CD8-positive, alpha-beta T cell (primary cell): ENCODE measurements at places on chromosomes 3 and 15.

DNA sequence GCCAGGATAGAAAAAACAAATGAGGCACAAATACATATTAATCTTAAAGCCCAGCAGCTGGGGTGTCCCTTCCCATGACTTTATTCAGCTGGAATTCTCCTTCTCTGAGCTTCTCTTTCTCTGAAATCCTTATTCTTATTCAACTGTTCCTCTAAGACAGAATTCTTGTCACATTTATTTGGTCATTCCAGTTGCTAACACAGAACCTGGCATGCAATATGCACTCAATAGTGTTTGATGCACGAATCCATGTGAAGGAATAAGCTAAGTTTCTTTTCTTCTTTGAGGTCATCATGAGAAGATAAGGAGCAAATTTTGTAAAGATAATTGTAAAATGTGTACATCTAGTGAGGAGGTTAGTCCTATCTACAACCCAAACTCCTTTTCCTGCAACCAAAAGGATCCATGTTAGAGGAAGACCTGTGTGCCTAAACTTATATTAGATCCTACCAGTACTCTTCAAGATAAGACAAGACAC is 154.2 kb upstream of the KCNMB2 start:
- no peak for DNase-seq

- DNase-seq = no peak
Observed at GRCh38 chr3:14123308-14124222, 1.1 kb downstream of the CHCHD4 start.

DNA sequence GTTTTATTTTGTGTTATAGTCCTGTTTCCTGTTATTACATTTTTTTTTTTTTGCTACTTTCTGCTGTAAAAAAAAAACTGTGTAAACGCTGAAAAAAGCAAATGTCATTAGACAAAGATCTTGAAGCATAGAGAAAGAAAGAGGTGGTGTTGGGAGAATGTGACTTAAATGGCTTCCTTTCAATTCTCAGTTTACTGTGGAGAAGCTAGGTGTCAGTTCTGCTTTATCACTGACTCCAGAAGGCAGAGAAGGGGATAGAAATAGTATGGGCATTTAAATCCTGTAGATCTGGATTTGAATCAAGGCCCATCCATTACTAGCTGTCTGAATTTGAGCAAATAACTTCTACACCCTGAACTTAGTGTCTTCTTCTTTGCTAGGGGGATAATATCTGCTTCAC is 23.0 kb downstream of the PPM1L start:
- no peak for DNase-seq

DNA sequence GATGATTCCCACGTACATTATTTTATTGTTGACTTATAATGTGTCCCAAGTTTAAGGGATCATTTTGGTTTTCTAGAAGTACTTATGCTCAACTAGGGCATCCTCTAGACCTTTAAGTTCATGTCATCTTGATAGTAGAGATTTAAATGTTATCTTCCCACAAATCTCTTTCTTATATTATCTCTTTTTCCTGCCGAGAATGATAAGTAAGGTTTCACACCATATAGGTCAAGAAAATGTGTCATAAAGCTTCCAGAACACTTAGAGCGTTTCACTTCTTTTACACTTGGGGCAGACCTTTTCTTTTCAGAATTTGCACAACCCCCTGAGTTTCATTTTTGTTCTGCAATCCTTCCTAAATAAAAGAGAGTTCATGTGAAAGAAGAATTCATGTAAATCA is 142.0 kb upstream of the CBLB start:
- no peak for DNase-seq

GRCh38 chr3:134075846-134076245 is 46.1 kb upstream of the SLCO2A1 start:
- DNase-seq = no peak

- no peak for DNase-seq
Observed at GRCh38 chr3:132654190-132654589, 5.4 kb downstream of the ACAD11 start.

DNA sequence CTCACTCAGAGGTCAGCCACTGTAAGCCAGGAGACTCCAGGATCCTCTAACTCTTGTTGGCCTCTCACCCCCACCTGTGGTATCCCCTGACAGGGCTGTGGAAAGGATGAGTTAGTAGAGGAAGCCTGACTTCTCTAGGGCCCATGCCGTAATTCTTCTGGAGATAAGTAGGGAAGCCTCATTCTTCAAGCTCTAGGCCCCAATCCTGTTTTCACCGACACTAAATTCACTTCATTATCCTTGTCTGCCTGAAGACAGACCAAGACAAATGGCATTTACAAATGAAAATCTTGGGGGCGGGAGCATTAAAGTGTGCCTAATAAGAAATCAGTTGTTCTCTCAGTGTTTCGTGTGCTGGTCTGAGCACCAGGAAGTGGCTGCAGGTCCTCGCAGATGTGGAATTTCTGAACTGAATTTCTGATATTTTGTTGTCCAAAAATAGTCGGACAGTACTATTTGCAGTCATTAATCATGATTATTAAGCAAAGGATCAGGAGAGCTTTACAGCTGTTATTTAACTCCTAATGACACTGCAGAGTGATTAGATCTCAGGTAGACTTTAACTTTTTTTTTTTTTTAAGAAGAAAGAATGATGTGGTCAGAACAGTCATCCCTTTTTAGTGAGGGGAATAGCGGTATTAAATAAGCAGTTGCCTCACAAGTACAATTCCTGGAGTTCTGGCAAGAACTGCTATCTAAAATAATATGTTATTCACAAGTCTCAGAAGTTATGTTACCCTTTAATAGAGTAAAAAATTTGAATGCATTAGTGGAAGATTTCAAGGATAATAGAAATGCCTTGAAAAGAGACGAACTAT is 58.4 kb downstream of the RBMS3 start:
- DNase-seq = no peak

DNA sequence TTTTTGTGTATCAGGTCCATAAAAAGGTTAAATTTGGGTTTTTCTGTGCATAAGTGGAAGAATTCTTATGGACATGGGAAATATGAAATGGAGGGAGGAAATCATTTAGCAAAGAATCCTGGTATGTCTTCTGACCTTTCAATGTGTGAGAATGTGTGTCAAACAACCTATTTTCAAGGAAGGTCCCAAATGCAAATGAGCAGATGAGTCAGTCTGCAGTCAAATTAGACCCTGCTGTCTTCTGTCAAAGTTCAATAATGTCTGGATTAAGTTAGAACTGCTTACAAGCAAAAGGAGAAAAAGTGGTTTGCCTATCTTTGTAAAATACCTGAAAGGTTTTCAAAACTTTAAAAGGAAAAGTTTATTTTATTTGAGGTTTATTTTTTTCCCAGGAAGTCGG is 15.3 kb downstream of the FBN1 start:
- DNase-seq = no peak

- no peak for DNase-seq
Observed at GRCh38 chr15:69603369-69604071, 150.9 kb downstream of the RPLP1 start.

DNA sequence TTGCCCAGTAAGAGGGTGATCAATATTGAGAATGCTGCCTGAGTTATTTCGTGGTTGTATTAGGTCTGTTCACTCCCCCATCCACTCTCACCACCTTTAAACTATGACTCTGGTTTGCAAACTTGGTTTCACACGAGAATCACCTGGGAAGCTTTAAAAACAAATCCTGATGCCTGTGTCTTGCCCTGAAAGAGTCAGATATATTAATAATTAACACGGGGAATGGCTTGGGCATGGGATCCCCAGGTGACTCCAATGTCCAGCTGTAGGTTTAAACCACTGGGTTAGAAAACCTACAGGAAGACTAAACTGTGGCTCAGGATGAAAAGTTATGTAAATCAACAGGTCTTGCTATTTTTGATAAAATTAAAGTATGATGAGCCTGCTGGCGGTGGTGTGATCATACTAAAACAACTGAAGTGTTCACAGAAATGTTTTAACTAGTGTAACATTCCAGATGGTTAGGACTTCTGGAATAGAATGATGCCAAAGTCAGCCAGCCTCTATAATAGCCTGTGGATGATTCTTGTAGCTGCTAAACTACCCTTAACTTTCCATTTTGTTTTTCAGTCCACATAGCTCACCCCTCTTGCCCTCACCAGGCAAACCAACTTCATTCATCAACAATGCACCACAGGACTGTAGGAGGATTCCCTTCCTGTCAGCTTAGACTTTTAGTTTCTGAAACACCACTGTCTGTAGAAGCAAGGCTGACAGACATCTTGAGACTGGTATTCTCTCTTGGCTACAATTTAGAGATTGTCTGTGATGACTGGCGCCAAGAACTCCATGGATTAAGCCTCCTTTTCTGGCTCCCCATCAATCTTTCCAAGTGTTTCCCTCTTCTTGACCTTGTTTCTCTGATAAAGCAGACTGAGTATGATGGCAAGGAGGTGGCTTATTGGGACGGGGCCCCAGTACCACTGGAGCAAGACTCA is 119.1 kb upstream of the ADAMTS9 start:
- no peak for DNase-seq

GRCh38 chr3:106276151-106276550 is 407.3 kb upstream of the CBLB start:
- DNase-seq = no peak

DNA sequence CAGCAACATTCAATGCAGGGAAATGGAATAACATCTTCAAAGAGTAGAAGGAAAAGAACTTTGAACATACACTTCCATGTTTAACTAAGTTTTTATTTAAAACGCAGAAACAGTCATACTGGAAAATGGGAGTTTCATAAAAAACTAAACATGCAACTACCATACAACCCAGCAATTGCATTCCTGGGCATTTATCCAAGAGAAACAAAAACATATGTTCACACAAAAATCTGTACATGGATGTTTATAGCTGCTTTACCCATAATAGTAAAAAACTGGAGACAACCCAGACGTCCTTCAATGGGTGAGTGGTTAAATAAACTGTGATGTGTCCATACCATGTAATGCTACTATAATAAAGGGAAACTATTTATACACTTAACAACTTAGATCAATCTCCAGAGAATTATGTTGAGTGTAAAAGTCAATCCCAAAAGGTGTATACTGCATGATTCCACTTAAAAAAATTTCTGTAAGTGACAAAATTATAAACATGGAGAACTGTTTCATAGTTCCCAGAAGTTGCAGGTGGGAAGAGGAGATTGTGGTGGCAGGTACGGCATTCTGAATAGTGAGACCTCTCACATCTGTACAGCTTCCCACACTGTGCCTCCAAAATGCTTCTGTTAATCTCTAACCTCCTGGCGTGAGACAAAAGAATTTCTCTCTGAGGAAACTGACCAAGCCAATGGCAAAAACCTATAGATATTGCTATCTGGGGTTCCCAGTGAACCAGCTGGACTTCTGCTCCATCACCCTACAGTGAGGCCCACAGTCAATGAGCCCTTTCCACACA is 23.1 kb downstream of the ISG20 start:
- DNase-seq = no peak

- no peak for DNase-seq
Observed at GRCh38 chr15:96329403-96329981, 1.0 kb upstream of the NR2F2 start.

DNA sequence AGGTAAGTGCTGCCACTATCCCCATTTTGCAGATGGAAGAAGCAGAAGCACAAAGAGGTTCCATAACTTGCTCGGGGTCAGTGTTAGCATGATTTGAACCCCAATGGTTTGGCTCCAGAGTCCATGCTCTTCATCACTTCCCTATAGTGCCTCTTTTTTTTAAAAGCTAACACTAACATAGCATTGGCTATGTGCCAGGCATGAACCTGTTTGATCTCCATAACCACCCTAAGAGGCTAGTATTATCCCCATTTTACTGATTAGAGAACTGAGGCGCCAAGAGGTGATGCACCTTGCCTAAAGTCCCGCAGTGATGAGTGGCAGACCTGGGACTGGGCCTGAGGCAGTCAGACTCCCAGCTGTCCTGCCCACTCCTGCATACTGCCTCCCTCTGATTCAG is 7.3 kb downstream of the LINGO1 start:
- no peak for DNase-seq

GRCh38 chr3:127371334-127371733 is 83.5 kb upstream of the PRR20G start:
- DNase-seq = no peak

- no peak for DNase-seq
Observed at GRCh38 chr3:105094588-105094987, 272.1 kb upstream of the ALCAM start.

- no peak for DNase-seq
Observed at GRCh38 chr15:68272721-68273271, 4.7 kb upstream of the FEM1B start.

GRCh38 chr3:139607257-139608107 is 67.9 kb upstream of the RBP1 start:
- no peak for DNase-seq
